ENCODE measurements at places on chromosomes 7 and 10.

- DNase-seq = no peak
Observed at GRCh38 chr7:145193951-145194350, 358.1 kb upstream of the TPK1 start.

GRCh38 chr10:6532321-6532720, 47.8 kb downstream of the PRKCQ start:
- DNase-seq = no peak

GRCh38 chr10:15595260-15595659, 124.5 kb downstream of the ITGA8 start:
- no peak for DNase-seq

- no peak for DNase-seq
Observed at GRCh38 chr7:25389489-25390106, 161.3 kb upstream of the NPVF start.

- DNase-seq = no peak
Observed at GRCh38 chr10:113504423-113504822, 48.4 kb upstream of the HABP2 start.

DNA sequence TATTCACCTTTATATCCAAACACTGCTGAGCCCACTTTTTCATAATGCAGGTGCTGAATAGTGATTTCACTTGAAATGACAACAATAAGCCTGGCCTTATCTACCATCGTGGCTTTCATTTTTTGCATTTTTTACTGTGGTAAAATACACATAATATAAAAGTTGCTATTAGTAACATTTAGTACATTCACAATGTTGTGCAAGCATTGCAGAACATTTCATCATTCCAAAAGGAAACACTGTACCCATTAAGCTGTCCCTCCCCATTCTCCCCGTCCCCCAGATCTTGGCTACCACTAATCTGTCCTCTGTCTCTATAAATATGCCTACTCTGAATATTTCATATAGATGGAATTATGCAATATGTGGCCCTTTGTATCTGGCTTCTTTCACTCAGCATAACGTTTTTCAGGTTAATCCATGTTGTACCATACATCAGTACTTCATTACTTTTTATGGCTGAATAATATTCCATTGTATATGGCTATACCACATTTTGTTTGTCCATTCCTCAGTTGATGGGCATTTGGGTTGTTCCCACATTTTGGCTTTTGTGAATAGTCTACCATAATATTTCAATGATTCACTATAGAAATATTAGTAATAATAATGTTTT, 68.5 kb upstream of the ARID5B start:
- no peak for DNase-seq

DNA sequence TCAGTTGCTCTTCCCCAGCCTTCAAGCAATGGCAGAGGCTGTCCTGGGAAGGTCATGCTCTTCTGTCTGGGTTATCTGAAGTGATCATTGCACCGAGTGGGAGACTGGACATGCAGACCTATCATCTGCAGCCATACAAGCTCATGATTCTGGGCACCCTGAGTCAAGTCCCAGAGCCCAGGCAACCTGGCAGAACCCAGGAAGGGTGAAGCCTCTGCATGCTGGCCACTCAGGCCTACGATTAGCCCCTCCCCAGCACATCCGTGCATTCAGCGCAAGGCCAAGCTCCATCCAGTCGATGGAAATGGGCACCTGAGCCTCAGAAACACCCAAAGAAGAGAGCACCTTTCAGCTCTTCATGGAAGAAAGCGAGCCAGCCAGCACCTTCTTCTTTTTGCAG, 261.8 kb downstream of the PAXIP1 start:
- DNase-seq = no peak

DNA sequence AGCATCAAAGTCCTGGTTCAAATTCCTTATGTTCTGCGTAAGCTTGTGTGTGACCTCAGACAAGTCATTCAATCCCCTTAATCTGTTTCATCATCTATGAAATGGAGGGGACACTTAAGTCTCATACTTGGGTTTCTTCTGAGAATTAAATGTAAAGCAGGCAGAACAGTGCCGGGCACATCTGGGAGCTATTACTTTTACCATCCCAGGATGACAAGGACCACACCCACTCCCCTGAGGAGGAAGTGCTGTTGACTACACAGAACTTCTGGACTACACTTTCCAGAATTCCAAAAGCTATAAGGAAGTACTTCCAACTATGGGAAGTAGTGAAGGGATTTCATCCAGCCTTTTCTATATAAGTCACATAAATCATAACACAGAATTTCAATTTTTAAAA, 294.9 kb downstream of the IPMK start:
- no peak for DNase-seq

- DNase-seq = peak; percentile 16
Observed at GRCh38 chr10:2908851-2909630, 158.3 kb upstream of the PFKP start.

GRCh38 chr7:93751421-93751820, 139.1 kb downstream of the TFPI2 start:
- no peak for DNase-seq

DNA sequence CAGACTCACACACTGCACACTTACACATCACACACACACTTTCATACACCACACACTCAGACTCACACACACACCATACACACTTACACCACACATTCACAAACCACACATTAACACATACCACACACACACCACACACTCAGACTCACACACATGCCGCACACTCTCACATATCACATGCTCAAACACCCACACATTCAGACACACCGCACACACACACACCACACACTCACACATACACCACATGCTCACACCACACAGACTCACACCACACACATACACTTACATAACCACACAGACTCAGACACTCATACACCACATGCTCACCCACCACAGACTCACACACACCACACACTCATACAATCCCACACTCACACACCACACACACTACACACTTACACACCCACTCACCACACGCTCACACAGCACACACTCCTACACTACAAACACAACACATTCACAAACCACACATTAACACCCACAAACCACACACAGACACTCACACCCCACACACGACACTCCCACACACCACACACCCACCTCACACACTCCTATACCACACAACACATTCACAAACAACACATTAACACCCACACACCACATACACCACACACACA, 125.4 kb downstream of the EVX1 start:
- DNase-seq = no peak

Data from activated CD4-positive, alpha-beta T cell treated with anti-CD3 and anti-CD28 coated beads, Interleukin-2, amount 50 U/mL, for 48 hours (primary cell).